ENCODE measurements at places on chromosomes 16 and 17. TPM values are rescaled to one million over a fixed set of nuclear protein-coding genes. Genes with fewer than 3 reads are reported as not detected.
A peak's percentile ranks its signal among the peaks of the same experiment; 100 is the strongest.

Gene KANSL1
- total RNA-seq, result 27.1 TPM

- DNase-seq, result no peak
Observed at GRCh38 chr16:76474048-76474447, 196.8 kb downstream of the CNTNAP4 start.

- DNase-seq, result no peak
Observed at GRCh38 chr16:82715833-82716232, 89.1 kb downstream of the CDH13 start.

GRCh38 chr16:73565263-73565662, 517.3 kb upstream of the ZFHX3 start:
- DNase-seq, result peak; percentile 15

DNA sequence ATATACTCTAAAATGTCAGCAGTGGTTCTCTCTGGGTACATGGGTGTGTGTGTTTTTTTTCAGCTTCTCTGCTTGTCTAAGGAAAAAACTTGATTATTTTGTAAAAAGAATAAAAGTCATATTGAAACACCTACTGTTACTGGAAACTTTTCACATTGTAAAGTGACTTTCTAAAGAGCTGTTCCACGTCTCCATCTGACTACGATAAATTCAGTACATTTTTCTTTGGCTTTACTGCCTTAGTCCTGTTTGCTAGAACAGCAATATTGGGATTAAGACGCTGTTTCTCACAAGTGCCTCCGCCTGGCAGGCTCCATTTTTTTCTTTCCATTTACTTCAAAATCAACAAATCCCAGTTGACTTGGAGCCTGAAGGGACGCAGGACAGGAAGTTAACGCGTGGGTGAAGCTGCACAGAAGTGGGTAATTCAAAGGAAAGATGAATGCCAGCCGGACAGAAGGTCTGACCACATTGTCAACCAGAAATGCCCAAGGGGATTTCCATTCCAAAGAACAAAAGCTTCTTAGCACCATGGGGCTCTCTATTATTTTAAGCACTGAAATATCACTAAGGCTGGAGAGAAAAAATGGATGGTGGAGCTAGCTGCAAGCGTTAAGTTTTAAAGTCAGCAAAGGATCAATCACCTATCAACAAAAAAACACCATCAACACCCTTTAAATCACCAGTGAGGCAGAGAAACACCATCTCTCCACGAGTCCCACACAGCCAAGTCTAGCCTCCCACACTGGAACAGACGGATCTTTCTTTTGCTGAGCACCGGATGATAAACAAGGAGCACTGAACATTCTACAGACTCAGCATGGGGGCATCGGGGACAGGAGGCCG, 8.4 kb downstream of the GLOD4 start:
- DNase-seq, result no peak

GRCh38 chr16:34803683-34804416, 1344.4 kb downstream of the TP53TG3F start:
- no peak for DNase-seq

Gene NOTUM
- 0.51 TPM for total RNA-seq

- DNase-seq, result no peak
Observed at GRCh38 chr17:373613-374230, 21.1 kb upstream of the RPH3AL start.

Gene CD300LB
- total RNA-seq, result not detected

- no peak for DNase-seq
Observed at GRCh38 chr17:9309216-9309615, 266.4 kb downstream of the STX8 start.

DNA sequence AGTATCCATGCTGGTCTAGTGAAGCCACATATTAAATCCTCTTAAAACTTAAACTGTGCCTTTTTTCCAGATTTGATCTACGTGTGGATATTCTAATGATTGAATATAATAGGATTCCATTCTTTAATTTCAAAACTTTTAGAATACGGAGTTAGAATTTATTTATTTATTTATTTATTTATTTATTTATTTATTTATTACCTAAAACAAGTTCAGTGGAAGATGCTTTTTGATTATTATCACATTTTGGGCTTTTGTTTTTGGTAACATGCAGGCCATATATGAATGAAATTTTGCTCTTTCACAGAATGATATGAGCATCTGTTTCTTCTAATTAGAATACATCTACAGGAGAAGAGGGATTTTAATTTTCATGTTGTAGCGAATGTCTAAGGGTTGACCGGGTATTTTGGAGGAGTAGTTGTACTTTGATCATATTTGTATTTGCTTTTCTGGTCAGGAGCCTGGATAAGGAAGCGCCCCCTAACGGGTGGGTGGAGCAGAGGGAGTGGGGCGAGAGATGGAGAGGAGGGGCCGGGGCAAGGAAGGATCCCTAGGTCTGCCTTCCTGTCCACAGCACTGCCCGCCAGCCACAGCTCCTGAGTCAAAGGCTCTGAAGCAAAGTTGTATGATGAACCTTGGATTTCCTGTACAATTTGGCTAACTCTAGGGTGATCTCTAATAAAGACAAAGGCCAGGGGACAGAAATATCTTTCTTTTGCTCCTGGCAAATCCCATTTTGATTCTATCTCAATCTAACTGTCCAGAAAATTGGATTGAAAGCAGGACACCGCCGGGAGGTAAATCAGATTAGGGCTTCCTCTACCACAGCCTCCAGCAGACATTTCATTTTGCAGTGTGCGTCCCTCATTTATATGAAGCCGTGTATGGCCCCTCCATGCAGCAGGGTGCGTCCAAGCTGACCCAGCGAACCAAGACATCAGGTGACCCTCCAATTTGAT, 149.1 kb downstream of the PRKCA start:
- no peak for DNase-seq

Gene RNF135
- 20.4 TPM for total RNA-seq

Gene TBKBP1
- 1.9 TPM for total RNA-seq

Gene C16orf92
- total RNA-seq, result not detected

DNA sequence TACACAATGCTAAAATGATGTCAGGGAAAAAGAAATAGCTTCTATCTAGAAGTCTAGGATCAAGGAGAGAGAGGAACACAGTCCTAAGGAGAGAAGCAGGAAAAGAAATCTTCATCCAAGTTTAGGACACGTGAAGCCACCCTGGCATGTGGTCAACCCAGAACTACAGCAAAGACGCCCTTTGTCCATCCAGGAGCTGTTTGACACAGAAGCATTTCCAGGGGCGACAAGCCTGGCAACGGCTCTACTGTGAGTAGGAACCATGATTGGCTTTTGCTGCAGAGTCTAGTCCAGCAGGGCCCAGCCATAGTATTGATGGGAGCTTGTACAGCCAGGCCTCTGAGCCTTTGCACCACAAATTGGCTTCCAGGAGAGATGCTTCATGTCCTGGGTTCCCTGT, 185.4 kb upstream of the RPL38 start:
- DNase-seq, result no peak

Gene KRTAP4-5
- not detected for total RNA-seq

Gene RPA1
- total RNA-seq, result 25.4 TPM

Gene HOXB1
- total RNA-seq, result not detected

- no peak for DNase-seq
Observed at GRCh38 chr17:22469101-22469880, 777.0 kb downstream of the KCNJ18 start.

- no peak for DNase-seq
Observed at GRCh38 chr16:87369796-87370719, 13.5 kb downstream of the FBXO31 start.

Gene RGS11
- total RNA-seq, result not detected

DNA sequence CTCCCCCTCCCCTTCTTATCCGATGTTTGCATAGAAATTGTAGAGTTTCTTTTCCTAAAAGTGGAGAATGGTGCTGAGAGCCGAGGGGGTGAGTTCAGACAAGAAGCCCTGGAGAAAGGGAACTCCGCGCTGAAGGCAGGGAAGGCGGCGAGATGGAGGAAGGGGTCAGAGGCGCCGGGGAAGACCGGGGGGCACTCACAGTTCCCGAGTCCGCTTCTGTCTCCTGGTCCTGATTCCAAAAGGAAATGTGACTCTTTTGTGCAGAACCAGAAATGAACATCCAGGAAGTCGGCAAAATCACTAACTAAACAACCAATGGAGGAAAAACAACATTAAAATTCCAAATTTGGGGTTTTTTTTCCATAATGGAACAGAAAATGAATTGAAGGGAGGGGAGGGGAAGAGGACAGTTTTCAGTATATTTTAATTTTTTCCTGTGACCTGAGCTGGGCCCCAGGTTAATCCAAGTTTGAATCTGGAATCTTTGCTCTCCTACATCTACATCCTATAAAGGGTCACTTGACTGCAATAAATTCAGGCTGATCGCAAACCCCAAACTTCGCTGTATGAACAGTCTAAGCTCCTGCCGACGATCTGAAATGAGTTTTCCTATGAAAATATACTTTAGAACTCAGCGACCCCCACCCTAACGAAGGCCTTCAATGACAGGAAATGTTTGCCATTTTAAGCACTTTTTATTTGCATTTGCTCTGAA, 252.3 kb downstream of the C16orf95 start:
- DNase-seq, result no peak

Gene ITGAD
- 0.06 TPM for total RNA-seq

DNA sequence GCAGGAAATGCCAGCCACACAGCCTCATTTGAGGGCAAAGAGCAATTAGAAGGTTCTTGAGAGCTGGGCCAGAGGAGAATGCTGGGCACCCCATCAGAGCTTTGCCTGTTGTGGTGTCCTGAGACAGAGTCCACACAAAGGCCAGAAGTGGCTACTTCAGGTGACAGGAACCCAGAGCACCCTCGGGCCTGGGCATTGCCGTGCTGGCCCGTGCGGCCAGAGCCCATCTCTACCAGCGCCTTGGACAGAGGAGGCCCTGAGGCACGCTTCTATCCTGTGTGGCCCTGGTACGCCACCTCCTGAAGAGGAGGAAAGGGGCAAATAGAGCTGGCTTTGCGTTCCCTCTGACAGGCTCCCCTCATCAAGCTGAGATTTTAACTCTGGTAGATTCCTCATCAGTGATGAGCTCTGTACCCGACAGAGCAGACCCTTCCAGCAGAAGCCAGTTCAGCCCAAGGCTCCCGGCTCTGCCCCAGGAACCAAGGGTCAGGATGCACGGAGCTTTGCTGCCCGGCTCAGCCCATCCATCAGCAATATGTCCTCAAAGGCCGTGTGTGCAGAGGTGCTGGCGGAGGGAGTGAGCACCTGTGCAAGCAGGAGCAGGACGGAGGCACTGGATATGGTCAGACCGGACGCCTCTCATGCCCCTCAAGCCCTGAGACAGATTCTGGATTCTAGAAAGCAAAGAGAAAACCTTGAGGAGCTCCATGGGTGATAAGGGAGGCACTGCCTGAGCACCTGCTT, 3.4 kb upstream of the RASD1 start:
- DNase-seq, result no peak

Gene TMC8
- not detected for total RNA-seq

GRCh38 chr17:47797797-47798196, 23.8 kb downstream of the OSBPL7 start:
- no peak for DNase-seq

DNA sequence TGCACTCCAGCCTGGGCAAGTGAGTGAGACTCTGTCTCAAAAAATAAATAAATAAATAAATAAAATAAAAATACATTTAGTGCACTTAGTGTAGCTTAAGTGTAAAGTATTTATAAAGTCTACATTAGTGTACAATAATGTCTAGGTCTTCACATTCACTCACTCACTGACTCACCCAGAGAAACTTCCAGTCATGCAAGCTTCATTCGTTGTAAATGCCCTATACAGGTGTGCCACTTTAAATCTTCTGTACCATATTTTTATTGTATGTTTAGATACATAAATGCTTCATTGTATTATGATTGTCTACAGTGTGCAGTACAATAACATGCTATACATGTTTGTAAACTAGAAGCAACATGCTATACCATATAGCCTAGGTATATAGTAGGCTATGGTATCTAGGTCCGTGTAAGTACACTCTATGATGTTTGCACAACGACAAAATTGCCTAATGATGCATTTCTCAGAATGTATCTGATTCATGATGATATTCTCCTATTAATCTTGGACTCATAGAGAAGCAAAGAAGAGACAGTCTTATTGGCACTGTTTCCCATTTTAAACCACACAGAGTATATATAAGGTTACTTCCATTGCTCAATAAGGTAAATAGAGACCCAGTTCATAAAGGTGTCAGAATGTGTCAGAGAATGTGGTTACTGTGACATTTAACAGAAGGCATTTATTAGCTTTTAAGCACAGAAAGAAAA, 1314.9 kb downstream of the CDH11 start:
- no peak for DNase-seq

GRCh38 chr17:64216000-64216337, 47.1 kb downstream of the TEX2 start:
- DNase-seq, result no peak

GRCh38 chr17:59361916-59362810, 30.7 kb downstream of the YPEL2 start:
- DNase-seq, result peak; percentile 70

- no peak for DNase-seq
Observed at GRCh38 chr16:85982563-85982939, 83.6 kb downstream of the IRF8 start.

Gene LRRC46
- total RNA-seq, result not detected

Gene MFAP4
- 0.69 TPM for total RNA-seq

GRCh38 chr17:77665833-77666232, 292.7 kb upstream of the TNRC6C start:
- no peak for DNase-seq

GRCh38 chr16:55499281-55499680, 9.6 kb upstream of the LPCAT2 start:
- no peak for DNase-seq

Gene SDR42E2
- not detected for total RNA-seq

DNA sequence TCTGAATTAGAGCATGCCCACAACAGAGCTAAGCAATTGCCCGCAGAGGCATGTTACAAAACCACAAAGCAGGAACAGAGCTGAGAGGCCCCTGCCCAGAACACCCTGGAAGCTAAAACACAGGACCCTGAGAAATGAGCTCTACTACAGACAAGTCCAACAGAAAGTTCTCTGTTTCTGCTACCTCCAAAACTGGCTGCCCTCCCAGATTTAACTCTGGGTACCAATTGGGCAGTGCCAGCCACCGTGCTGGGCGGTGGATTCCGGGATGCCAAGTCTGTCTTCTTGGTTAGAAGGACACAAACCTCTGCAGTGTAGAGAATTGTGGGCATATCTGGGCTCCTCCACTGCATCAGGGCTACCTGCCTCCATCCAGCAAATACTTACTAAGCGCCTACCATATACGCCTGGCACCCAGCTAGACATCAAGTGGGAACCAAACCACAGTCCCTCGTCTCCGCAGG, 1.0 kb downstream of the CMTM4 start:
- DNase-seq, result no peak

DNA sequence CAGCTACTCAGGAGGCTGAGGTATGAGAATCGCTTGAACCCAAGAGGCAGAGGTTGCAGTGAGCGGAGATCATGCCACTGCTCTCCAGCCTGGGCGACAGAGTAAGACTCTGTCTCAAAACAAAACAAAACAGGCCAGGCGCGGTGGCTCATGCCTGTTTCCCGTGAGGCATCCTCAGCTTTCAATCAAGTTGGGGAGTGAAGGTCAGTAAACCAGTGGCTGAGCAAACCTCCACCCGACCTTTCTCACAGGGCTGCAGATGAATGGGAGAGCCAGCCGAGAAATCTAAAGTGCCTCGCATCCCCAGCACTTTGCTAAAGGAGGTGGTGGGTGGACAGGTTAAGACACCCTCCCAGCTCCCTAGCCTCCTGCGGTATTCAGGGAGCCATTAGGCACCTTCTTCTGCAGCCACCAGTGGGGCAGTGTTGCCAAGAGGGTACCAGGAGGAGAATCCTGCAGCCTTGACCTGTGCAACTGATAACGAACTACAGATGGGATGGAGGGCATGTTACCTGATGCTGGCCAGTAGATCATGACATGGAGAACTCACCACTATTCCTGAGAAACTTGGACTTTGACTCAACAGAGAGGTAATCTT, 59.0 kb downstream of the KPNA2 start:
- no peak for DNase-seq

Gene AP2B1
- total RNA-seq, result 87.9 TPM

Gene KDM8
- 2.3 TPM for total RNA-seq

Data from Daoy (cell line).